ENCODE measurements at places on chromosomes 2 and 18.

GRCh38 chr2:191369034-191369433 lies 123.8 kb downstream of the MYO1B start:
- no peak for DNase-seq

- DNase-seq: no peak
Observed at GRCh38 chr2:62379566-62379965, 126.4 kb downstream of the TMEM17 start.

DNA sequence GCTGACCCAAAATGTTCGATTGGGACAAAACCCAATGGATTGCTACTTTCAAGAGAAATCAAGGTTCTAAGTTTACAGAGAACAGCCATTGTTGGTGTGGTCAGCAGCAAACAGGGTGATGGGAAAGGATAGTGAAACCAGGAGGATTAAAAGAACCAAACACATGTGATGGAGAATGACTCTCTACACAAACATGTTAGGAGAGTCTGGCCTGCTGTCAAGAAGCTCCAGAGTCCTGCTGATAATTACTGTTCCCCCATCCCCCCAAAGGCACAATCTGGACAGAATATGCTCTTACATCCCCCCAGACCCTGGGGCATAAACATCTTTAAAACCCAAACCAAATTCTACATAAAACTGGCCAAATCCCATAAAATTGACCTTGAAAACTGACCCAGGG lies 32.0 kb upstream of the ACYP2 start:
- DNase-seq: no peak

DNA sequence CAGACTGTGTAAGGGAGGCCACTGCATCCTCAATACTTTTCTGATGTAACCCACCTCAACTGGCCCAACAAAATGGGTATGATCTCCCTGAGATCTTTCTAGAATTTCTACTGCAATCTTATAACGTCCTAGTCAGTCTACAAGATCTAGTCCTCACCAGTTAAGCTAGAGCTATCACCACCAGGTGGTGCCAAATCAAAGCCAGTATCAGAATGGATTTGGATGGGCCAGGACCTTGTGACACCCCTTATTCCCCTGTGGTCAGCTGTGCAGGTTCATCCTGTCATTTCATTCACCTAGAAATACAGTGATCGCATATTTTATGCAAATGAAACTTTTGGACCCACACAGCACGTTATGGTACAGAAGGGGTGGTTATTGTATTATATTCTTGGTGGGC lies 90.3 kb downstream of the OLA1 start:
- peak; percentile 59 for DNase-seq

DNA sequence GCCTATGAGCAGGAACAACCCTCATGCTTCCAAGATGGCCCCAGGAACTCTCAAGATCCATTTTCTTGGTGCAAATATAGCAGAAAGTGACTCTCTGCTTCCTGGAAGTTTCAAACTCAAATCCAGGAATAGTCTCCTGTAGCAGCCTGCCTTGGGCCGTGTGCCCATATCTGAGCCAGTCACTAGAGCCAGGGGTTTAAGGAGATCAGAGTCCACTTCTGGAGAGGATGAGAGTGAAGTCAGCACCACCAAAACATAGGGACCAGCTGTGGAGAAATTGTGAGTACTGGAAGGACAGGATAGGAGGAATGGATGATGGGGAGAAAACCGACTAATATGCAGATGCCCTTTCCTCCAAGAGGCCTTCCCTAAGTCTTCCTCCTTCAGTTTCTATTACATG lies 33.2 kb downstream of the PSD4 start:
- DNase-seq: no peak

- DNase-seq: no peak
Observed at GRCh38 chr2:44663471-44664073, 277.9 kb upstream of the SIX3 start.

DNA sequence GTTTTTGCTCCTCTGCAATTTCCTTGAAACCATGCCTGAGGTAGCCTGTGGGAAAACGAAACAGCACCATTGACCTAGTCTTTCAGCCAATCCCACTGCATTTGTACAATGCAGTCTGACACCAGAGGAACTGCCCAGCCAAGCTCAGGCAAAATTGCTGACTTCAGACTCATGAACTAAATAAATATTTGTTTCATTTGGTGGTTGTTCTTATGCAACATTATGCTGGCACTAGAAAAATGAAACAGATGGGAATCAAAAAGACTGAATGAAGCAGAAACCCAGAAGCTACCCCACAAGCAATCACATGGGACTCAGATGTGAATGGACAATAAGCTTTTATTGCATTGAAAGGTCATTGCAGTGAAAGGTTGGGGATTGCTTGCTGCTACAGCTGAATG lies 1.7 kb downstream of the NAT8 start:
- DNase-seq: no peak

DNA sequence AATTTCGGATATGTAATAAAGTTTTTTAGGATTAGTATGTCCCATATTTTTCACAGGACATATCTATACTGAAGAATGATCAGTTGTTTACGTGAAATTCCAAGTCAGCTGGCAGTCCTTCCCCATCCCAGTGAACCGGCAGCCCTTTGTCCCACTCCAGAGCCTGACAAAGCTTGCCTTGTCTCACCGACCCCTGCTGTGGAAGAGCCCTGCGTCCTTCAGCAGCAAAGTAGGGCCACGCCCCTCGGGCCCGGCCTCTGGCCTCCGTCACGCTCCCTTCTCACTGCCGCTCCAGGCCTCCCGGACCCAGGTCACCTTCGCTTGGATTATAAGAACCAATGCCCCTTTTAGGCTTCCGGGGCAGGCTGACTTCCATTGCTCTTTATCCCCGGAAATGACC lies 89.8 kb upstream of the TGIF1 start:
- no peak for DNase-seq

- no peak for DNase-seq
Observed at GRCh38 chr2:20691076-20691734, 24.3 kb downstream of the GDF7 start.

GRCh38 chr2:19371996-19372582 lies 13.7 kb upstream of the OSR1 start:
- no peak for DNase-seq

- DNase-seq: no peak
Observed at GRCh38 chr2:10234013-10234306, 68.7 kb upstream of the HPCAL1 start.

DNA sequence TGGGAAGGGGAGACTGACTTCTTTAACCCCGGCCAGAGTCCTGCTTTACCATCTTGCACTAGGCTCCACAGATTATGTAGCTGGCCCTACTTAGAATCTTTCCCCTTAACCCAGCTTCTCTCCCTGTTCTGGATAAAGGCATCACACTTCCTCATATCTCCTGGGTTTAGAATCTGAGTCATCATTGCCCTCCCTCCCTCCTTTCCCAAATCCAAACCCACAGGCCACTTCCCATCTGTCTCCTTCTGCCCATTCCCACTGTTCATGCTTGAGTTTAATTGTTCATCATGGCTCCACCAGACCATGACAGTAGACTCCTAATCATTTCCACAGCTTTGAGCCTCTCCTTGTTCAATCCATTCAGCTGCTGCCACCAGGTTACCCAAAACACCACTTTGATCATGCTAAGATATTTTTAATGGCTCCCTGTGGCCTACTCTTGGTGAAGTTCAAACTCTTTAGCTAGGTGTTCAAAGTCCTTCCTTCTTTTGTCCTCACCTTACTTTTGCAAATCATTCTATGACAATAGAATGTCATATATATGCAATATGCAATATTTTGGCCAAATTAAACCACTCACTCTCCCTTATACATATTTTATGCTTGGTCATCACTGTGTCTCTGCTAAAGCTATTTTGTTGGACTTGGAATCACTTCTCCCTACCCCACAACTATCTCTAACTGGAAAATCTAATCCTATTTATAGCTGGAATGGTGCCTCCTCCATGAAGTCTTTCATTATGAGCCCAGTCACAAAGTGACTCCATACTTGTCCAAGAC lies 5.5 kb downstream of the PDE11A start:
- no peak for DNase-seq

DNA sequence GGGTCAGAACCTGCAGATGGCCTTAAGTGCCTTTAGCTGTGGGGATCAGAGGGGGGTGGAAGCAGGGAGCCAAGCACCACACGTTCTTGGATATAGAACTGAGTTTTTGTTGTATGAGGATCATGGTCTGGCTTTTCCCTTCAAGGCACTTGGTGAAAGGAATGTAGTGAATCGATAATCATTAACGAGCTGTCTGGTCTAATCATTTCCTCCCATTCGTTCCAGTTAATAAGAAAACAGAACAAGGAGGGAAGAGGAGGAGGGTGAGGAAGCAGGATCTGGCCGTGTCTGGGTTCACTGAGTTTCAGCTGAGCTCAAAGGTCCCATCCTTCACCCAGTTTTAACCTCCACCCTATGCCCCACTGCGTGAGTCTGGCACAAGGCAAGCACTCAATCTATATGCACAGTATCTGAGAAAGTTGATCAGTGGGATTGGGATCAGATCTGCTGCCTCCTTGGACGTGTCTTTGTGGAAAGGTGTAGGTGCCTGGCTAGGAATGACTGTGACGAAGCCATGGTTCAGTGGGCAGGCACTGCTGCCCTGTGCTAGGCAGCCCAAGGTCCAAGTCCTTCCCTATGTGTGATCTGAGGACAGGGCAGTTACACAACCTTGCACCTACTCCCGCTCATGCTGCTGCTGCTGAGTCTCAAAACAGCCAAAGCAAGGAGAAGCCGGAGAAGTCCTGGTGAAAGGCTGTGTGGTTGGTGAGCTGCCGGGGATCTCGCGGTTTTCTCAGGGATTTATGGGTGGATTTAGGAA lies 54.8 kb downstream of the GALNT14 start:
- no peak for DNase-seq

GRCh38 chr2:170605862-170606261 lies 109.3 kb upstream of the SP5 start:
- DNase-seq: no peak

DNA sequence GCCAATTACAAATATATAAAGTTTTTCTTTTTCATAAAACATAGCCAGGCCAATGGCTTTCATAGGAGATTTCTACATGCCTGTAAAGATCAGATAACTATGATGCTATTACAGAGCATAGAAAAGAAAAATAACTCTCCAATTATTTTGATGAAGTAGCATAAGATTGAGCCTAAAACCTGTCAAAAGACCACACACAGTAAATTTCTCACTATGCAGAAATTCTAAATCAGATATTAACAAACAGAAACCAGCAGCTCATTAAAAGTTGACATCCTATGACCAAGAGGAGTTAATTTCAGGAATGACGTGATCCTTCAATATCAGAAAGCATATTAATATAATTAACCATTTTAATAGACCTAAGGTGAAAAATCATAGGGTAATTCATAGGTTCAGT lies 139.0 kb upstream of the PIEZO2 start:
- DNase-seq: no peak

- no peak for DNase-seq
Observed at GRCh38 chr2:4258563-4258962, 555.2 kb downstream of the DCDC2C start.

DNA sequence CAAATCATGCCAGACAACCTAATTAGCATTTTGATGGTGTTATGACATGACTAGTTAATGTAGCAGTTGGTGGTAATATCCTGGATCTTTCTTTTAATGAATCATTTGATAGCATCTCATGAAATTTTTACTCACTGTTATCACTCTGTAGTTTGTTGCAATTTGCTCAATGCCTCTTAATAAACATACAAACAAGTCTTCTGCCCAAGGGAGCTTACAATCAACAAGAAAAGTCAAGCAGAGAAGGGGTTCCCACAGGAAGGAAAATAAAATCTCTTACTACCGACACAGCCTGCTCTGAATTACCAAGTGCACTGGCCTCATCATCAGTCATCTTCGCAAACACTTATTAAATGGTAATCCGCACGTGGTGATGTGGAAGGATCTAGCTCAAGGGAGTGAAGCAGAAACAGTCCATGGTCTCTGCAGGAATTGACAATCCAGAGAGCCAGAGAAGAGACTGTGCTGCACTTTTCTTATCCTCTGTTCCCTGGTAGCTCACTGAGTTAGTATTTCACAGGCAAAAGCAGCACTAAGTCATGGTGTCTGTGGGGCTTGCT lies 263.5 kb downstream of the EPHA4 start:
- DNase-seq: no peak

DNA sequence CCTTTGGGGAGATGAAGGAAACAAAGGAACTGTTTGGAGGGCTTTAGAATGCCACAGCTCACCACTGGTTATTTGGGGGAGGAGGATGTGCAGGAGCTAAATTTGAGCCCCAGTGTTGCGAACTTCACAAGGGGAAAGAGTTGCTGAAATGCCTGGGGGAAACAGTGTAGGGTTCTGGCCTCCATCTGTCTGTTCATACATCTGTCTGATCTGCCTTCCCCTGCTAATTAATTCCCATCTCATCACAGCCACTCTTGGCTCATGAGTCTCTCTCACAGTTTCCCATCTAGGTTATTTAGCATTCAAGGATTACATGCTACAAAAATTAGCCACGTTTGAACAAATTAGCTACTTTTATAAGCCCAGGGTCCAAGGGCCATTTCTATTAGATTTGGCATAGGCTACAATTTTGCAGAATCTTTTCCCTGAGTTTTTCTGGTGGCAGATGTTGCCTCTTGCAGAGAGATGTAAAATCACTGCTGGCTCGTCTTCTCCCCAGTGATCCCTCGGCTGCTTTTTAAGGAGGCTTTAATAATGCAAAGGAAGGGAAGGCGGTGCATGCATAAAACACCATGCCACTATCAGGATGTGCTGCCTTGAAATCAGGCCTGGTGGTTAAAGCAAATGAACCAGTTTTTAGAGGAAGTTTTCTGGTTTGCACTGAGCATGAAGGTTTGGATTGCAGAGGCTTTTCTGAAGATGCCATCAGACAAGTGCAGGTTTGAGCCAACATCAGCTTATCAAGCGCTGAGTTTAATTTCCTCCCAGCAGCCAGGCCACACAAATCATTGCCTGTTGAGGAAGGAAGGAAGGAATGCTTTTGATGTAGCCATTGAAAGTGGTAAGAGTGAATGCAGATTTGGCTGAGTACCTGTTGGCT lies 35.0 kb downstream of the ADD2 start:
- no peak for DNase-seq

DNA sequence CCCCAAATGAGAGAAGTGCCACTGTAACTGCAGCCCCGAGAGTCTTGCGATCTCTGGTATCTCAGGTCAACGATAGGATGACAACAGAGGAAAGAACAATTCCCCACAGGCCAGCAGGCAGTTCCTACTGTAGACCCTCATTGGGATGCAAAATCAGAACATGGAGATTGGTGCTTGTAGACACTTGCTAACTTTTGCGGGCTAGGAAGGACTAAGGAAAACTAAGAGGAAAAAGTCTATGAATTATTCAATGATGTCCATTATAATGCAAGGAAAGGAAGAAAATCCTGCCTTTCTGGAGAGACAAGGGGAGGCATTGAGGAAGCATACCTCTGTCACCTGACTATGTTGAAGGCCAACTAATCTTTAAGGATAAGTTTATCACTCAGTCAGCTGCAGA lies 51.9 kb upstream of the CWC22 start:
- no peak for DNase-seq

- DNase-seq: no peak
Observed at GRCh38 chr2:180572346-180572745, 408.1 kb upstream of the UBE2E3 start.

DNA sequence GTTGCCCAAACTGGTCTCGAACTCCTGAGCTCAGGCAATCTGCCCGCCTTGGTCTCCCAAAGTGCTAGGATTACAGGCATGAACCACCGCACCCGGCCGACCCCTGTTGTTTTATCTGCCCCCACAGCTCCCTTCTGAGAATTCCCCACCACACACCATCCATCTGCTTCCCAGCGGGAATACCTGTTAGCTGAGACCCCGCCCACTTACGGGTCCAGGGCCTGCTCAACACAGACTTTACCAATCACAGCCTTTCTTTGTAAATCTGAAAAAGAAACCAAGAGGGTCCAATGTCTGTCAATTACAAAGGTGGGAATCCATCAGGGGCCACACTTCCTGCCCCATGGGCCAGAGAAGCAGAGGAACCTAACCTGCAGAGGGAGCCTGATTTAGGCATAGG lies 14.2 kb upstream of the CABLES1 start:
- DNase-seq: no peak

GRCh38 chr2:169001116-169001815 lies 29.9 kb downstream of the ABCB11 start:
- DNase-seq: no peak

Data from SW480 (cell line).